Sigmoid colon (tissue), 7 donors: ENCODE measurements at places on chromosomes 3 and 15. TPM values are rescaled to one million over a fixed set of nuclear protein-coding genes. Genes with fewer than 3 reads are reported as not detected.

DNA sequence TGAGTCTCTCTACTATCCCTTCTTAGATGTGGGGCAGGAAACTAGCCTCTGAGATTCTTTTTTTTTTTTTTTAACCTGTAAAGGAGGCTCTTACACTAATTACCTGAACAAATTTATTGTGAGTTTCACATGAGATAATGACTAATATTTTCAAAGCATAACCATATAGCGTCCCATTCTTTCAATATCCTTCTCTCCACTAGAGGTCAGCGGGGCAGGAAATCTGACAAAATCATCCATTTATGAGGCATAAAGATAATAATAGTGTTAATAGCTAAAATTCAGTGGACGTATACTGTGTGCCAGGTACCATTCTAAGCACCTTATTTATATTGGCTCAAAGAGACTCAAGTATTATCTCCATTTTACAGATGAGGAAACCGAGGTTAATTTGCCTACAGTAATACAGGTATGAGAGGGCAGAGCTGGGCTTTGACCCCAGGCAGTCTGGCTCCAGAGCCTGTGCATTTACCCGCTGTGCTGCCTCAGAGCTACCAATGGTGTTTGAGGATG lies 16.3 kb upstream of the SMAD6 start:
- DNase-seq: no peak
- no peaks in the 10 kb centered on the region for H3K36me3 ChIP-seq
- H3K27me3 ChIP-seq: no peaks in the 10 kb centered on the region
- no peaks in the 10 kb centered on the region for H3K4me1 ChIP-seq

GRCh38 chr3:11679964-11680363 lies 36.2 kb upstream of the VGLL4 start:
- no peaks in the 10 kb centered on the region for H3K4me1 ChIP-seq
- no peak overlapping the region for H3K27ac ChIP-seq
- no peak for DNase-seq
- H3K4me3 ChIP-seq: no peak overlapping the region
- no peaks in the 10 kb centered on the region for H3K27me3 ChIP-seq

Gene CCR3
- total RNA-seq: not detected

Gene CSTA
- total RNA-seq: 1.9 TPM

Gene ATP2B2
- total RNA-seq: not detected
